PC-3 (cell line): ENCODE measurements at places on chromosomes 1 and 21. TPM values are rescaled to one million over a fixed set of nuclear protein-coding genes. Genes with fewer than 3 reads are reported as not detected.

DNA sequence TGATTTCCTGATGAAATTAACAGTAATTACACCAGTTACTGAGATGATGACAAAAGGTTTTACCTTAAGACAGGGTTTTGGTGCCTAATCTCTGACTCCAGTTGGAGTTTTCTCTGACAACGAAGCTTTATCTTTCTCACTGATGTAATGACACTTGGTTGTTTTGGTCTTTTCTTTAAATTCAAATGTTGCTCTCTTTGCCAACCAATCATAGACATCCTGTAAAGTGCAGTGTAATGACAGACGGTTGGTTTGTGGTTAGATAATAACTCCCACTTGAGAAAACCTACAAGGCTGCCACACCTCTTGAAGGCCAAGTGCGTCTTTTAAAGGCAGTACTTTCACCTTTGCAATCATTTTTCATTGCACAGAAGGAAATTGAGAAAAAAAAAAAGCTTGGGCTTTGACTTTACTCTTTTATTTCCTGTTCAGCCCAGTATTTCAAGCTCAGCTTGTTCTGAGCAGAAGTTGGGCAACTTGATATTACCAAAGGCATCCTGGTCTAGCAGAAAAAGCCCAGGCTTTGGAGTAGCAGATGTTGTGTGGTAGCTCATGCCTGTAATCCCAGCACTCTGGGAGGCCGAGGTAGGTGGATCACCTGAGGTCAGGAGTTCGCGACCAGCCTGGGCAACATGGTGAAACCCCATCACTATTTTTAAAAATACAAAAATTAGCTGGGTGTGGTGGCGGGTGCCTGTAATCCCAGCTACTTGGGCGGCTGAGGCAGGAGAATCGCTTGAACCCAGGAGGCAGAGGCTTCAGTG is 14.9 kb downstream of the PDIK1L start:
- peak; percentile 92 for DNase-seq

GRCh38 chr1:16095447-16095846 is 22.0 kb upstream of the FAM131C start:
- DNase-seq = no peak

- no peak for DNase-seq
Measured at GRCh38 chr1:179080866-179081686, 794 bp upstream of the TOR3A start.

DNA sequence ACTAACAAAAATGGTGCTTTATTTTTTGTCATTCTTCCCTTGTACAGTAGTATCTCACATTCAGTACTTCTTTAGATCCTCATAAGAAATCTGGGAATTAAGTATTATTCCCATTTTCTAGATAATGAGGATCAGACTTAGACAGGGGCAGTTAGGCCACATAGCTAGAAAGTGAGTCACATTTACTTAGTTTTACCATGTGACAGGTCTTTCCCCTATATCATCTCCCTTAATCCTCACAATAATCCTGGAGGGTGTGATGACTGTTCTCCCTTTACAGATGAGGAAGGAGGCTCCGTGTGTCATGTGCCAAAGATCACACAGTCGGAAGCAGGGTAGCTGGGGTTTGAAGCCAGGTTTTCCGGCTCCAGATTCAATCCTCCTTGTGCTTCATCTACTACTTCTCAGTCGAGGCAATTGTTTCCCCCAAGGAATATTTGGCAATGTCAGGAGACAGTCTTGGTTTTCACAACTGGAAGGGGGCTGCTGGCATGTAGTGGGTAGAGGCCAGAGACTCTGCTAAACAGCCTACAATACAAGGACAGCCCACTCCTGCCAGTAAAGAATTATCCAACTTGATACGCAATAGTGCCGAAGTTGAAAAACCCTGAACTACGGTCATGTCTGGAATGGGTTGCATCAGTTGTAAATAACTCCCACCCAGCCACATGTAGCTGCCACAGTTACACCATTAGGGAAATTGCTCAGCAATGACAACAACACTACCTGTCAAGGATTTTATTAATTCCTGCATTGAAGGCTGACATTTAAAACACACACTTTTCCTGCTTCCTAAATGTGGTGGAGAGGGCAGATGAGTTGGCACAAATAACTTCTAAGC is 54.5 kb downstream of the C8B start:
- peak; percentile 45 for DNase-seq

MMP23B gene
- 25.9 and 28.4 TPM in 2 replicates for total RNA-seq

PRR9 gene
- not detected in 2 replicates for total RNA-seq
